ENCODE measurements at places on chromosomes 7 and 10.

- no peak for DNase-seq
Measured at GRCh38 chr10:88278912-88279311, 304.2 kb downstream of the RNLS start.

DNA sequence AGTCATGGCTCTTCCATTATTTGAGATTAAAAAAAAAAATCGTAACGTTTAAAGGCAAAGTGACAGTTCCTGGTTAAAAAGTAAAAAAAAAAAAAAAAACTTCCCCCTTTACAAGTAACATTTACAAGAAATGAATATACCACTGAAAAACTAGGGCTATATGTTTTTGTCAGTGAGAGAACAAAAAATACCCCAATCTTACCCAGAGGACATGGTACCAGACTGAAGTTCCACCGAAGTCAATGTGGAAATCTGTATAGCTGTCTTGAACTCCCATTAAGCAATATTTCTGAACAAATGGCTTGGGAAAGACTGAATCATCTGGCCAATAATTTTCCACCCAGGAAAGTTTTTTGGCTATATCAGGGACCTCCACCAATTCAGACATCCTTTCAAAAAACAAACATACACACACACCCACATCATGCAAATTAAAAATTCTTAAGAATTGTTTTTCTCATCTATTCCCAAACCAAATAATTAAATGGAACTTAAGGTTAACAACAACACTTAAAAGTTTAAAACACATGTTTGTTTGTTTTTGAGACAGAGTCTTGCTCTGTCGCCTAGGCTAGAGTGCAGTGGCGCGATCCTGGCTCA lies 50.2 kb downstream of the KDM7A start:
- DNase-seq, result no peak

DNA sequence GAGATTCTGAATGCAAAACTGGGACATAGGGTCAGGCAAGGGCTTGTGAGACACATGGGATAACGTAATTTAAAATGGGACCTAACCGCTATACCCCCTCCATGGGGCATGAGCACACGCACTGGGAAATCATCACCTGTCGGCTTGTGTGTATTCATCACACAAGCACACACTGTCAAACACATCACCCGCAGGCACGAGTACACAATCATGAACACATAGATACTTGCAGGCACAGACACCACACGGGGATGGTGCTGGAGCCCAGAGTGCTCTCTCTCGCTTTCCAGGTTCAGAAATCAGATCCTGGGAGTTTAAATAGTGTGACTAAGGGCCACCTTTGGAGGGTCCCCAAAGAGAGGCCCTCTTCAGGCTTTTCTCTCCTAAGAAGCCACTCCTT lies 19.6 kb upstream of the TLX1 start:
- DNase-seq, result no peak

- DNase-seq, result no peak
Measured at GRCh38 chr10:44956226-44956625, 3.4 kb upstream of the RASSF4 start.

- no peak for DNase-seq
Measured at GRCh38 chr7:148241700-148242293, 348.8 kb upstream of the C7orf33 start.

DNA sequence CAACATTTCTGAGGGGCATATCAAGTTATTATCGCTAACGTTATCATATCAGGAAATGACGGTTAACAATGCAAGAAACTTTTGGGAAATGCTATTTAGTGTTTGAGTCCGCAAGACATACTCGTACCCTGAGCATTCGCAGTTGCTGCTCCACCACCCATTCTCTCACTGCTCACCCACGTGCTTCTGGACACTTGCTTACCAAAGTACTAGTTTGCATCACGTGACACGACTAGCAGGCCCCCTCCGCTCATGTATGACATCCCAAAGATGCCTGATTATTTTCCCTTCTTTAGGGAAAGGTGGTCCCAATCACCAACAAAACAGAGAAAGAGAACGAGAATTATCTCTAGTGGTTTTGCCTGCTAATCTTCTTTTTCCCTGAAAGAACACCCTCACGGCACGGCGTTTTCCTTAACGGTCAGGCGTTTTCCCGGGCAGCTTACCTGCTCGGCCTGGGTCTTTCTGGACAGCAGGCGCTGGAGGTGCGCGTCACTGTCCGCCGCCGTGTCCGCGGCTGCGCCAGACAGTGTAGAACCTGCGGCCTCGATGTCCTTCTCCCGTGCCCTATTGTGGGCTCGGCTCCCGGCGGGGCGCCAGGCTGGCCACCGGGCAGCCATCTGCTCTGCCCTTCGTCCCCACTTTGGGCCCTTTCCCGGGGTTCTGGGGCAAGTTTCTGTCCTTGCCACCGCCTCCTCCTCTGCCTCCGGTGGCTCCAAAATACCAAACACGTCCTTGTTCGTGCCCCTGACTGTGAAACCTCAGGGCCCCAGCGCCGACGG lies at the start of gene SUPV3L1:
Gene SUPV3L1, plus strand, starts transcription at position 492 of the 782 bp plus-strand sequence. Its CDS starts 58 bp downstream, at position 550.
- peak; percentile 91 for DNase-seq

DNA sequence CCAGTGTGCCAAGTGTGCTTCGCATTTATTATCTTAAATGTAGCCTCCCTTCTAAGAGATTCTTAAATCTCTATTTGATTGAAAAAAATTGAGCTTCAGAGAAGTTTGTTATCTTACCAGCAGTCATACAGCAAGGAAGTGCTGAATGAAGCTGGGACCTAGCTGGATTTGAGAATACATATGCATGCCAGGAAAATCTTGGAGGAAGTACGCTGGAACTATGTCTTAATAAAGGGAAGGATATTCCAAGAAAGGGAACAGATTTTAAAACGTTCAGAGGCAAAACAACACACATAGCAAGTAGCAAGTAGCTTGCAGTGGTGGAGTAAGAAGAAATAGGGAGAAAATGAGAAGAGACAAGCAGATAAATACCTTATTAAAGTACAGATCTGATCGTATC lies 1.5 kb downstream of the CFAP70 start:
- no peak for DNase-seq

DNA sequence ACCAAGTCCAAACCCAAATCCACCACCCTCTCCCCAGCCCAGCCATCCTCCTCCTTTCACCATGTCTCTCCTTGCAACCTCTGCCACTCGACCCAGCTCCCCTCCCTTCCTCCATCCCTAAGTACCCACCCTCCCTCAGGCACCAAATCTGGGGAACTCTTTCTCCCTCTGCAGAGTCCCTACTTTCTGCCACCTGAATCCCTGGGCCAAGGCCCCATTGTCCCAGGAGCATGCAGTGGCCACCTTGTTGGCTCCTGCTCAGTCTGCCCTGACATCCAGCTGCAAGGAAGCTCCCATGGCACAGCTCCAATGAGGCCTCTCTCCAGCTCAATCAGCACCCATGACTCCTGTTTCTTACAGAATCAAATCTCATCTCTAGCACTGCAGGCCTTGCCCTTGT lies 5.5 kb upstream of the UNC5B start:
- no peak for DNase-seq

- no peak for DNase-seq
Measured at GRCh38 chr10:60525716-60526585, 136.3 kb upstream of the ANK3 start.

GRCh38 chr10:64191286-64191685 lies 670.1 kb downstream of the REEP3 start:
- no peak for DNase-seq

DNA sequence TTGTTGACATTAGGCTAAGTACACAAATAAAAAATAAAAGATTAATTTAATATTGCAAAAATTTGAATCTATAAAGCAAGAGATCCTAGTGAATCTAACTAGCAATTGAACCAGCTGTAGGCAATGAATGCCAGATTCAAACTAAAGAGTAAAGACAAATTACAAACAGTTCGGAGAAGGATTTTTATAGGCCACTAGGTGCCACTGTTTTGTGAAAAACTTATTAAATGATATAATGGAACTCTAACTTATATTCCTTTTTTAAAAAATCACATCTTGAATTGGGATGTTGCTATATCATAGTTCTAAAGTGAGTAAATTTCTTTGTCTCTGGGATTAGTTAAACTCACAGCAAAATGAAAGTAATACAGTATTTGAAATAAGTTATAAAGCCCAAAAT lies 39.1 kb upstream of the GNAI1 start:
- no peak for DNase-seq

DNA sequence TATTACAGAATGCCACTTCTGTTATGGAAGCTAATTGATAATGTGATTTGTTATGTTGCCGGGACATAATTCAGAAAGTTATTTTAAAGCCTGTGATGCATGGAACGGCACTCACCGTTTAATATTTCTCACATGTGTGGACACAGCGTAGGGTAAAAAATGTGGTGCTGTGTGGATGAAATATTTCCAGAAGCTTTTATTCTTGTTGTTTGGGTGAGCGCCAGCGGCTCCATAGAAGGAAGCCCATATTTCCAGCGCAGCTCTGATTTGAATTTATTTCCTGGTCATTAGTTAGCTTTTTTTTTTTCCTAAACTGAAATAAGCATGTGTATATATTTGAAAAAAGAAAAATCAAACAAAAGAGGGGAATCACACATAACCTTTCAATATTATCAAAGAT lies 20.2 kb upstream of the NKX6-2 start:
- DNase-seq, result no peak

DNA sequence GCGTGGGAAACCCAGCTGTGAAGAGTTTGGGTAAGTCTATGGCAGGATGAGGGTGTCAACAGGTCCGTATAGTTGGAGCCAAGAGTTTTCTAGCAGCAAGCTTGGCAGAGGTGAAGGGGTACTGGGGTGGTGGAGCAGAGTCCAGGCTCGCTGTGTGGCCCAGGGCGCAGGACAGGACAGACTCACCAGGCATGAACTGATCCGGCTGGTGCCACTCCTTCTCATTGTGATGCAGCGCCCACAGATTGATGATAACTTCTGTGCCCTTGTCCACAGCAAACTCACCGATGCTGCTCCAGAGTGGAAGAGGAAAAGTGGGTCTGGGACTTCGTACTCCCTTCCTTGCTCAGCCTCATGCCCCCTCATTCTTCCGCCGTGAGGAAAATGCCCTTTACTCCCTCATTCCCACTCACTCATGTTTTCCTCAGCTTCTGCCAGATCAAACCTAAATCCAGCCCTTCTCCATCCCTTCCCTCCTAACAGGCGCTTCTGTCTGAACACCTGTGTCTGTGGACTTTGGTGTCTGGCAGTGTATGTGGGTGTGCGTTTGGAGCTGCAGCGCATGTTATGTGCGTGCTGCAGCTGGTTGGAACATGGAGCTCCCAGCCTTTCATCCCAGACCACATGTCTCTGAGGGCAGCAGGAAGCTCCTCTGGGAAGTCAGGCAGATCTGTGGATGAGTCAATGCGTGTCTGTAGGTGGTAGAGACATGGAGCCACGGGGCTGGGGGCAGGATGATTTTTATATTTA lies 5.7 kb downstream of the CYP17A1 start:
- DNase-seq, result no peak
